Lower leg skin (tissue), 4 donors: ENCODE measurements at places on chromosomes 3 and 15.

GRCh38 chr15:96268442-96269204, 61.9 kb upstream of the NR2F2 start:
- DNase-seq, result no peak

DNA sequence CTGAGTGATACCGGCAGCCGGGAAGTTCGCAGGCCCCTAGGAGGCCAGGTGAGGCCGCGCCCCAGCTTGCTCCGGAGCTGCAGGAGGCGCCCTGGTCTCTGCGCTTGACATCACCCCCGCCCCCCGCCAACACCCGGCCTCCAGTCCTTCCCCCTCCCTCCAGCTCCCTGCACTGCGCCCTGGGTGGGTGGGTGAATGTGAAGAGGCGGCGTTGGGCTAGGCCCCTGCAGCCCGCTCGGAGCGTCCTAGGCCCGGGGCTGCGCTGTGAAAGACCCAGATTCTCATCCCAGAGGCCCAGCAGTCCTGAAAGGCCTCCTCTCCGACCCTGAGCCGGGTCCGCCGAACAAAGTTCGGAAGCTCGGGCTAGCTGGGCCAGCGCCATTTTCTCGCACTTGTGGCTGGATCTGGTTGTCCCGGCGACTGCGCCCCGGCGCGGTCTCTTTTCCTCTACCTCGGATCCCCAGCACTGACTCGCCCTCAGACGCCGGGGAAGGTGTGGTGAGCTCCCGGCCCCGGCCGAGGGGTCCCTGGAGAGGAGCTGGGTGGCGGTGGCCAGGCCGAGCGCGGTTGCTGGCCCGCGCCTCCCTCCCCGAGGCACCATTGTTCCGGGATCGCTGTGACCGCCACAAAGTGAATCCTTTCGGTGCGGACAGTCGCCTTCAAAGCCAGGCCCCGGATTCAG, 12.9 kb downstream of the ZIC4 start:
- DNase-seq, result no peak

GRCh38 chr3:153967260-153967659, 153.9 kb upstream of the ARHGEF26 start:
- DNase-seq, result no peak

DNA sequence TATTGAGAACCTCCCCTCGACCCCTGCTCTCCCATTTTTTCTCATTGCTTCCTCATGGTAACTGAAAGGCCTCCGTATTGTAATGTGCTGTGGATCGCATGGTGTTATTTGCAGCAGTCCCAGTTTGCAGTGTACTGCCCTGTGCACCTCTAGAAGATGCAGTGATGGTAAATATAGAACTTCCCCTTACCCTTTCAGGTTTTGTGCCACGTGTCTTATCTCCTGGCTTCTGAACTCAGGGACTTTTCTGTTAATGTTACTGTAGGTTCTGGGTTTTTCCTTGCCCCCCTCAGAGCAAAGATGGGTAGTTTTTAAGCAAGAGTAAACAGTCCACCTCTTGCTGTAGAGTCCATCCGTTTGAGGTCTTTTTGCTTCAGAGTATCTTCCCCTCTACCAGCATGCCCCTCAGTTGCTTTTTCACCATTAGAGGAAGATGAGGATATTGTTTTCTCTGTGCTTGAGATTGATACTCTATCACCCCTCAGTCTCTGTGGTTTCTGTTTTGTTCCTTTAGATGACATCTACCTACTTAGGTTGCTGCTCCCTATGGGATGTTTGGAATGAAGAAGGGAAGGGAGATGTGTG, 22.4 kb downstream of the CHD2 start:
- DNase-seq, result no peak

DNA sequence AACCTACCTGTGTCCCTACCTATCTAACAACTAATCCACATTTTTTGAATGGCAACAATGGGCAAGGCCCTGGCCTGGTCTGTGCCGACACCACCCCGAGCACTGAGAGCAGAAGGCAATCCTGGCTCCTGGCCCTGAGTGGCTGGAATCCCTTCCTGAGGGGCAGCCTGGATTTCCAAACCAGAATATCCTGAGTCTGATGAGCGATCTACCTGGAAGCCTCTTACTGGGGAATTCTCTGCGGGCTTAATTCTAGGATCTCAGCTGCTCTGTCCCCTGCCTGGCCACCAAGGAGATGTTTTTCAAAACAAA, 22.1 kb downstream of the ATP2B2 start:
- DNase-seq, result no peak

- DNase-seq, result no peak
These were observed 11.4 kb upstream of the SNRPN start for GRCh38 chr15:24943361-24943760.

DNA sequence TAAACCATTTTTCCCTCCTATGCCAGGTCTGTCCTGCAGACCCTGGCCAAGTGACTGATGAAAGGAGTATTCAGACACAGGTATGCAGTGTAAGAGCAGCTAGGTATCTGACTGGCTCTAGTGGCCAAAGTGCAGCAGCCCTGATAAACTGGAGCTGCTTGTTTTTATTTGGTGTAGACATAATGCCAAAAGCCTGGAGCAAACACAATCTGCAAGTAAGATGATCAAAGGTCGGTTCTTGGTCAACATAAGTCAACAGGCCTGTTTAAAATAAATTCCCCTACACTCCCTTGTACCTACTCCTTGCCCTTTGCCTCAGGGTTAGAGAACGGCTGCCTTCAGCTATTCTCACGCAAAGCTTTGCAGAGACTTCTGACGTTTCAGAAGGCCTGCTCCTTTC, 1003.1 kb downstream of the ZPLD1 start:
- no peak for DNase-seq

GRCh38 chr3:114872050-114872449, 275.0 kb downstream of the ZBTB20 start:
- DNase-seq, result no peak

- no peak for DNase-seq
These were observed 155.6 kb downstream of the SQOR start for GRCh38 chr15:45790325-45790943.

DNA sequence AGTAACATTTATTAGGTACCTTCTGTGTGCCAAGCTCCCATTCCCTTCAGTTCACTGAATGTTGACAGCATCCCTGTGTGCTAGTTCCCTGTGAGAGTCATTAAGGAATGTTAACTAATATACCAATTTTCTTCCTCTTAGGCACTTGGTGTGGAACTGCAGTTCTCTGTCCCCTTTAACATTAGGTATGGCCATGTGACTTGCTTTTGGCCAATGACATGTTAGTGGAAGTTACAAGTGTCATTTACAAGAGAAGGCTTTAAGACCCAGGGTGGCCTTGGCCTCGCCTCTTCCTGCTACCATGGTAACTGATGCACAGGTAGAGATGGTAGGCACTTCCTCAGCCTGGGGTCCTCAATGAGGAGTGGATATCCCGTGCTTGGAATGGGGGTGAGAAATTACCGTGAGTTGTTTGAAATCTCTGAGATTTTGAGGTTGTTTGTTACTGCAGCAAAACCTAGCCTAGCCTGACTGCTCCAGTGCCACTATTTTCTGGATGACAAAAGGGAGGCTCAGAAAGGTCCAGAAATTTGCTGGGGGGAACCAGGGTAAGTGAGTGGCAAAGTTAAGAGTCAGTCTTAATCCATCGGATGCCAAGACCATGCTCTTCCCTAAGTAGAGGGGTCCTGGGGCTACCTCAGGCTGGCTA, 21.2 kb upstream of the LINGO1 start:
- no peak for DNase-seq
